Fibroblast of gingiva (primary cell): ENCODE measurements at places on chromosomes 12 and 14.

DNA sequence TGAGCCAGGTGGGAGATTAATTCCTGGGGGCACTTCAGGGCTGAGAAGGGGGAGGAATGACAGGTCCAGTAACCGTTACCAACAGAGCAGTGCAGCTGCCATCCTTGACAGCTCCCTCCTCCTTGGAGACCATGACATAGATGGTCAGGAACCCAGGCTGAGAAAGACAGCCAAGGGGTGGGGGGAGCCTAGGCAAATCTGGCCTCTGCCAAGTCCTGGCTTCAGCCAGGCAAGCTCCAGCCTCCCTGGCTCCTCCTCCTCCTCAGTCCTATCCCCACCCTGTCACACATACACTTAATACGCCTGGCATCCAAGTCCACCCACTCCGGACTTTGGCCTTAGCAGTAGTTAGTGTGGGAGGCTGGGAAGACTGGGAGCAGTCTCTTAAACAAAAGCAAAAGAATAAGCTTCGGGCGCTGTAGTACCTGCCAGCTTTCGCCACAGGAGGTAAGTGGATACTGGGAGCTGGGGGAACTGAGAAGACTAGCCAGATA, at the start of gene RDH5:
Gene RDH5 (plus strand): TSS at position 323 of the 494 bp plus-strand sequence. CDS start 792 bp downstream, outside the sequence.
- peak; percentile 97 for DNase-seq

GRCh38 chr14:93493054-93493453, 62.3 kb downstream of the UNC79 start:
- DNase-seq, result no peak

DNA sequence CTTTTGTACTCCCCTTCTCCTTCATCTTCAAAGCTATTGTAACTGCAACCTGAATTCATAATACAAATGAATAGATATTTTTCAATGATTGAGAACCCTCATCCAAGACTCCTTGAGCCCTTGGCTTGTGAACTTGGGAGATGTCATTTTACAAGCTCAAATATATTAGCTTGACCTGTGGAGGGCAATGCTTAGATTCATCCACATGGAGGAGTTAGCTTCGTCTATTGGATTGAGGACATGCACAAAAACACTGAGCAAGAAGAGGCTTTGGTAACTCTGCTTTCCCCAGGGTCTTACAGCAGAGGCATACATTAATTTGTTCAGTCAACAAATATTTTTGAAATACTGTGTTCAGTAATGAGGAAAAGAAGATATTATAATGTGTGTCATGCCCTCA, 101.1 kb downstream of the OTOGL start:
- no peak for DNase-seq

DNA sequence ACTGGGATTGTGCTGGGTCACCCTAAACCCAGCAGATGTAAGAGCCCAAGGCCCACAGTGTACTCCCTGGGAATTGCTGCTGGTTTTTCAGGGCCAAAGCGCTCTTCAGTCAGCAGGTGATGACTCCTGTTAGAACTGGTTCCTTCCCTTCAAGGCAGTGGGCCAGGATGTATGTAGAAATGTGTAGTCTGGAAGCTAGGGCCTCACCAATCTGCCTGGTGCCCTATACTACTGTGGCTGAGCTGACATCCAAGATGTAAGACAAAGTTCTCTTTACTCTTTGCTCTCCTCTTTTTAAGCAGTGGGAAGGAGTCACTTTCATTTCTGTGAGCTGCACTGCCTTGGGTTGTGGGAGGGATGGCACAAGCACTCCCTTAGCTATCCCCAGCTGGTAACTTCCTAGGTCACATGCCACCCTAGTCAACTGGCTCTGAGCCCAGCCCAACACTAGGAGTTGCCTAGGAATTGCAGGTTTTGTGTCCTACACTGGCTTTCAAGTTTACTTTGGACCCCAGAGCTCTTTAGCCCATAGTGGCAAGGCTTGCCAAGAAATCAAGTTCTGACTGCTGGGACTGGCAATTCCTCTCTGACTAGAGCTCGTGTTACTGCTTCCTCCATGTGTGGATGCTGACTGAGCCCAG, 249.2 kb downstream of the C12orf50 start:
- DNase-seq, result peak; percentile 19

- DNase-seq, result peak; percentile 71
These were observed 3.7 kb downstream of the ZFP36L1 start for GRCh38 chr14:68788996-68789820.
